Left renal cortex interstitium (tissue), 4 donors: ENCODE measurements at places on chromosomes 7 and 10. TPM values are rescaled to one million over a fixed set of nuclear protein-coding genes. Genes with fewer than 3 reads are reported as not detected.

Gene GDF2
- not detected for polyA plus RNA-seq

Gene OR2A5
- not detected for polyA plus RNA-seq

Gene VENTX
- 0.20 TPM for polyA plus RNA-seq

Gene SHTN1
- 21.8 TPM for polyA plus RNA-seq

Gene TMEM130
- polyA plus RNA-seq, result 6.9 TPM

Gene FAM25C
- not detected for polyA plus RNA-seq

Gene TMEM229A
- 0.13 TPM for polyA plus RNA-seq

Gene ESYT2
- polyA plus RNA-seq, result 42.3 TPM

Gene UPK3B
- 4.2 TPM for polyA plus RNA-seq

Gene TMEM120A
- polyA plus RNA-seq, result 57.4 TPM

Gene RASA4B
- polyA plus RNA-seq, result 16.8 TPM

Gene NME8
- polyA plus RNA-seq, result not detected

Gene LIPM
- polyA plus RNA-seq, result not detected

Gene NOD1
- 12.1 TPM for polyA plus RNA-seq

Gene OPALIN
- polyA plus RNA-seq, result not detected

Gene UCN3
- polyA plus RNA-seq, result 2.5 TPM

Gene NKX2-3
- polyA plus RNA-seq, result not detected

Gene GATA3
- 82.9 TPM for polyA plus RNA-seq

Gene FAM20C
- polyA plus RNA-seq, result 68.2 TPM

Gene ARMH3
- 20.0 TPM for polyA plus RNA-seq

Gene IFIT1B
- polyA plus RNA-seq, result 0.09 TPM

Gene ADCY1
- polyA plus RNA-seq, result 3.1 TPM

Gene C10orf53
- polyA plus RNA-seq, result not detected

Gene AEBP1
- polyA plus RNA-seq, result 58.4 TPM

Gene DPYSL4
- 22.0 TPM for polyA plus RNA-seq

Gene SPDYE2
- 10.5 TPM for polyA plus RNA-seq

Gene HSPA12A
- polyA plus RNA-seq, result 29.9 TPM

Gene AOC1
- 77.2 TPM for polyA plus RNA-seq

Gene SNX8
- polyA plus RNA-seq, result 36.4 TPM

Gene CD36
- polyA plus RNA-seq, result 39.2 TPM

Gene ANTXRL
- polyA plus RNA-seq, result not detected

Gene PSD
- polyA plus RNA-seq, result 14.6 TPM

Gene HIPK2
- polyA plus RNA-seq, result 103 TPM

Gene HDAC9
- 8.1 TPM for polyA plus RNA-seq

Gene GIMAP4
- polyA plus RNA-seq, result 22.6 TPM

Gene LRRC17
- polyA plus RNA-seq, result 64.1 TPM

Gene FIGNL1
- polyA plus RNA-seq, result 26.4 TPM

Gene PAPSS2
- 44.3 TPM for polyA plus RNA-seq

Gene GPER1
- 6.5 TPM for polyA plus RNA-seq

Gene AMZ1
- polyA plus RNA-seq, result 0.59 TPM

Gene ERVW-1
- 0.30 TPM for polyA plus RNA-seq

Gene TMEM26
- polyA plus RNA-seq, result 9.6 TPM

Gene GPR15LG
- not detected for polyA plus RNA-seq

Gene CFAP58
- polyA plus RNA-seq, result 0.32 TPM

Gene CALHM1
- polyA plus RNA-seq, result 0.06 TPM

Gene ARF5
- 194 TPM for polyA plus RNA-seq

Gene DNAJC1
- polyA plus RNA-seq, result 27.2 TPM

Gene FXYD4
- polyA plus RNA-seq, result 0.52 TPM

Gene TMEM184A
- 9.0 TPM for polyA plus RNA-seq

Gene RARRES2
- 46.3 TPM for polyA plus RNA-seq
